ENCODE measurements at places on chromosomes 16 and 17.

DNA sequence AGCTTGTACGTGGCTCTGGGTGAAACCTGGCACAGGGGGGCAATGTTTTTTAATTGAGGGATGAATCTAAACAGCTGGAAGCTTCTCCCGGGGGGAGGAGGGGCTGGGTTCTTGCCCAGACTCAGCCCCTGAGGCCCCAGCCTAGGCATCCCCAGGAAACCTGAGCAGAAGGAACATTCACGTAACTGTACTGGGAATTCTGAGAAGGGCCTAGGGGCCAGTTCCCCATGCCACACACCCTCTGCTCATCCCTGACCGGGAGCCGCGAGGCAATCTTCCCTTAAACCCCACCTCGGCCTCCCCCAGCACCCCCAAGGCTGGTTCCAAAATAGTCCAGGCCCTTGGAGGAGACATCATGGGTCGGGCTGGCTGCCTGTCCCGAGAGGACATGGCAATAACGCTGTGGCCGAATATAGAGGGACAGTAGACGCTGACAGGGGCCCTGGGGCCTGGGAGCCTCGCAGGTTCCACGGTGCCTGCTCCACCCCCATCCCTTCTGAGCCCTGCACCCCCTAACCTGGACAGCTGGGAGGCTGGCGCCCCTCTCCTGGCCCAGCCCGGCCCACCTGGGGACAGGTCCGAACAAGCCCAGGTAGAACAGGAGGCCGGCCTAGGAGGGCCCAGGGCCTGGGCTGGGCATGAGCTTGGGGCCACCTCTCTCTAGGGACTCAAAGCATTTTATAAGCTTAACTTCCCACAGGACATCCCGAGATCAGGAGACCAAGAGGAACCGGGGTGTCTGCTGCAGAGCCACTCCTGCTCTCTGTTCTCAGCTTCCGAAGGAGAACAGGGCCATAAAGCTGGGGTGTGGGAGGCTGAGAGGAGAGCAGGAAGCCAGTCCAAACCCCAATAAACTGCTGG lies 83.2 kb upstream of the TOB1 start:
- no peak for DNase-seq

GRCh38 chr17:70206361-70207010 lies 37.2 kb downstream of the KCNJ2 start:
- DNase-seq = no peak

GRCh38 chr16:3038896-3039295 lies 2.2 kb upstream of the BICDL2 start:
- no peak for DNase-seq

DNA sequence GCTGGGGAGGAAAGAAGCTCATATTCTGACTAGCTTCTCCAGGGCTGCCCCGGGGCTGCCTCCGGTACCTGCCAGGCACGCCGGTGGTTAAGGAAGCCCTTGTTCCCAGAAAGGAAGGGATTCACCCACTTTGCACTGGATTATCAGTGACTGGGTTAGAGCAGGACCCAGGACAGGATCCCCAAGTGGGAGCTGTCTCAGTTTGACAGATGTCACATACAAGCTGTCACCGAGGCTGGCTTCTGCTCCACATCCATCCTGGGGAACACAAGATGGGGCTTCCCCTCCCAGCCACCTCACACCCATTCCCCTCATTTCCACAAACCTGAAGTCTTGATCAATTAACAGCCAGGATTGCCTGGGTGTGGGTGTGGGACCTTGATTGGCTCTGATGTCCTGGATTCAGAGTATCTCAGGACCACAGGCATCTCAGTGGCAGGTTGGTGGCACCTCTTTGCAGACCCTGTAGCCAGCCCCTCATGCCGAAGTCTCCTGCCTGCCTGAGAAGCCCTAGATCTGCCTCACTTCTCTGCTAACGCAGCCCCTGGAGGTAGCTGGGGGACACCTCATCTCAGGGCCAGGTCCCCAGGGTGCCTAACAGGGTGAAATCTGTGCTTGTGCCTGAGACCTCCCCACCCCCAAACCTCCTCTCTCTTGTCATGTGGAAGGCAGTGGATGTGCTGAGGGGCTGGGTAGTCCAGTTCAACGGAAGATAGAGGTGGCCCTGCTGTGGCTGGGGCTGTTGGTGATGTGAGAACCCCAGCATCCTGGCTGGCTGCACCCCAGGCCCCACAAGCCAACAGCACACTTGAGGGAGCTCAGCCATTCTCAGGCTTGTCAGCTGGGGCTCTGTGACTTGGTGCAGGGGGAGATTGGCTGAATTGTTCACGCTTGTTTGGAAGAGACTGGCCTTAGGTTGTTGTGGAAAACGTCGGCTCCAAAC lies 1.4 kb downstream of the CACNG5 start:
- no peak for DNase-seq

GRCh38 chr17:77914385-77915254 lies 43.9 kb upstream of the TNRC6C start:
- DNase-seq = no peak

GRCh38 chr17:652314-652713 lies 62.3 kb downstream of the VPS53 start:
- peak; percentile 73 for DNase-seq

DNA sequence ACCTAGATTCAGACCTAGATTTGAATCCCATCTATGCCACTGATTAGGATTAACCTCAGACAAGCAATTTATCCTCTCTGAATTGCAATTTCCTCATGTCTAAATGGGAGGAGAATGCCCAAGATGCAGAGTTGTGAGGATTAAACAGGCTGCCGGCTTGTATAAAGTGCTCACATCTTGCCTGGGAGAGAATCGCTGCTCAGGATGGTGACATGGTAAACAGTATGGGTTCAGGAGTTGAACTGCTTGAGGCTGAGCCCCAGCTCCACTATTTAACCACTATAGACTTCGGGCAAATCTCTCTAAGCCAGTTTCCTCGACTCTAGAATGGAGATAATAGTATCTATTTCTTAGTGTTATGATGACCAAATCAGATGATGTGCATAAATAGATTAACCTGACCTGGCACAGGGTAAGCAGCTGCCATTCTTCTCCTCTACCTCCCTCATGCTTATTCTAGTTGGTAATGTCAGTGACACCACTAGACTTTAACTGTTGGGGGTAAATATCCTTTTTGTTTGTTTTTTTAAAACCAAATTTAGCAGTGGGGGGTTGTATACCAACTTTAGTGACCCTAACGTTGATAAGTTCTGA lies 732 bp upstream of the RPL27 start:
- DNase-seq = no peak

DNA sequence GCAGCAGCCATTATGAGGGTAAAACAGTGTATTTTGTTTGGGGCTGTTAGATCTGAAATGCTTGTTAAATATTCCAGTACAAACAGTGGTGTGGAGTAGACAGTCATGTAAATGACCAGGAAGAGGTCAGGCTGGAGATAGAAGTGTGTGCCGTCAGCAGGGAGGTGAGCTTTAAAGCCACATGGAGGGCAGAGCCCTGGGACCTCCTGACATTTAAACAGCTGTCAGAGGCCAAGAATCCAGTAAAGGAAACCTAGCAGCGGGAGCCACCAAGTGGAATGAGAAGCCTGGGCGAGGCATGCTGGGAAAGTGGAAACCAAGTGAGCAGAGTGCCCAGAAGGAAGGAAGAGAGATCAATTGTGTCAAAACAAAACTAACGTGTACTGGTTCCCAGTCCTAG lies 26.8 kb downstream of the C17orf67 start:
- DNase-seq = no peak

- DNase-seq = no peak
Measured at GRCh38 chr16:48565752-48566151, 44.2 kb downstream of the N4BP1 start.

- no peak for DNase-seq
Measured at GRCh38 chr16:9099131-9099625, 7.7 kb downstream of the HAPSTR1 start.

DNA sequence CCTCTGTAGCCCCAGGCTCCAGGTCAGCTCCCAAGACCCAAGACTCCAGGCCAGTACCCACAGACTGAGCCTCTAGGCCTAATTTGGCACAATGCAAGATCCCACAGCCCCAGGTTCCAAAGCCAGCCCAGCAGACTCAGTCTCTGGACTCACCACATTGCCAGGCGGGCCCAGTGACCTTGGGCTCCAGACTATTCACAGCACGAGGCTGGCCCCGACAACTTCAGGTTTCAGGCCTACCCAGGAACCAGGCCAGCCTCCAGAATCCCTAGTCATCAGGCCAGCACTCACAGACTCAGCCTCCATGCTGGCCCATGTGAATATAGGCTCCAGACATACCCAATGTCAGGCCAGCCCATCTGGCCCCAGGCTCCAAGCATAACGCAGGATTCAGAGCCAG lies 103.8 kb downstream of the CEP112 start:
- no peak for DNase-seq

DNA sequence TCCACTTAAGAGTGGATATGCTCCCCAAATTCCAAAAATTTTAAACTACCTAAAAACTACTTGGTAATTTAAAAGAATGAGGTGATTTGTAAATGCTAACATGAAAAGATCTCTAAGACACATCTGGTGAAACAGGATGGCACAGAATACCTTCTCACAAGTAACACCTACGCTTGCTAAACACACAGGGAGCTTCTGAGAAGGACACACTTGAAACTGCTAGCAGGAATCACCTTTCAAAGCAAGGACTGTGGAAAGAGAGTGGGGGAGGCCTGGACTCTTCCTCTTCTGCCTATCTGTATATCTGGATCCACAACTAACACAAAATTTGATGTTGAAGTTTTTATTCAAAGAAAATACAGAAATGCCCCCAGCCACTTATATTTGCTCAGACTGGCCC lies 52.4 kb downstream of the CYTH1 start:
- DNase-seq = no peak

DNA sequence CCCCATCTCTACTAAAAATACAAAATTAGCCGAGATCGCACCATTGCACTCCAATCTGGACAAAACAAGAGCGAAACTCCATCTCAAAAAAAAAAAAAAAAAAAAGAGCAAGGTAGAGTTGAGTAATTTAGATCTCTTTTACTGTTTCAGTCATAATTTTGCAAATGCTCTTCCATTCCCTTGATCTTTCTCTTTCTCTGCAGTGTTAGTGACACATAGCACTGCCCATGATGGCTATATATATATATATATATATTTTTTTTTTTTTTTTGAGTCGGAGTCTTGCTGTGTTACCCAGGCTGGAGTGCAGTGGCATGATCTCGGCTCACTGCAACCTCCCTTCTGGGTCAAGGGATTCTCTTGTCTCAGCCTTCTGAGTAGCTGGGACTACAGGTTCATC lies 12.2 kb upstream of the PHOSPHO1 start:
- DNase-seq = no peak

DNA sequence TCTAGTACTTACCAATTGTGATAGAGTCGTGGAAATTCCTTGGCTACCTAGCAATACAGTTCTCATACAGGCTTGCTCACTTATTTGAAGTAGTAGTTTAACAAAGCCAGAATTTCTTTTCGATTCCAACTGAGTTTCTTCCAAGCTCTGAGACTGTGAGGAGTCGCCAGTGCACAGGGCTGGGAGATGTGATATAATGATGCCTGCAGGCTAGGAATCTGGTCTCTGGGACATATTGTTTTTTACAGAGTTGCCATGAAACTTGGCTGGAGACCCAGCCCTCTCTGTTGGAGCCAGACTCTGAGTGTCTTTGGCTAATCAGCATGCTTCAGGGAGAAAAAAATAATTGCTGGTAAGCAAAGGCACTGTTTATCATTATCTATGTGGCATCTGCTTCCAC lies 698.8 kb upstream of the GOT2 start:
- DNase-seq = no peak

GRCh38 chr17:71432378-71433315 lies 688.2 kb upstream of the SOX9 start:
- DNase-seq = no peak

DNA sequence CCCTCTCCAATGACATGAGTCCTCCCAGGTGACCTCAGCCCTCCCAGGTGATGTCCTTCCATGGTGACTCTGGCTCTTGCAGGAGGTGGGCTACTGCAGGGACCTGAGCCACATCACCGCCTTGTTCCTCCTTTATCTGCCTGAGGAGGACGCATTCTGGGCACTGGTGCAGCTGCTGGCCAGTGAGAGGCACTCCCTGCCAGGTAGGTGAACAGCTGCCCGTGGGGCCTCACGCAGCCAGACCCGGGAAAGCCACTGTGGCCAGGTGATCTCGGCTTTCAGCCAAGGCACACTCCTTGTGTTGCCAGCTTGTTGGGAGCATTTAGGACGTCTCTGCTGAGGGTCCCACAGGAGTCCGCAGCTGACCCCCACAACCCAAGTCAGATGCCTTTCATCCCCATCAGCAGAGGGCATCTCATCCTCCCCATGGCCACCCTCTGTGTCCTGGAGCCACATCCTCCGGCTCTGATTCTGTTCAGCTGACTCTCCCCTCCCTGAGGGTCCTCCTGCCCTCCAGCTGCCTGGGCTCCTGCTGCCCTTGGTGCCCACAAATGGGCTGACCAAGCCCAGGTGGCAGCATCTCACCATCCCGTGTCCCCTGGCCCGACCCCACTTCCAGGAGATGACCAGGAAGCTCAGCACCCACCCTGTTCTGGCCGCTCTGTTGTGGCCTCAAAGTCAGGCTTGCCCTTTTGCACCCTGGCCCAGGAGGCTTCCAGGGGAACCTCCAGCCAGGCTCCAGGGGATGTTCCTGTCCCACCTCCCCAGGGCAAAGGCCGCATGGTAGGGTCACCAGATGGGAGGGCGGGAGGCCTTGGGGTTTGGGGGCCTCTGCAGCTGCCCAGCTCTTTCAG lies 20.1 kb downstream of the USP6 start:
- no peak for DNase-seq

DNA sequence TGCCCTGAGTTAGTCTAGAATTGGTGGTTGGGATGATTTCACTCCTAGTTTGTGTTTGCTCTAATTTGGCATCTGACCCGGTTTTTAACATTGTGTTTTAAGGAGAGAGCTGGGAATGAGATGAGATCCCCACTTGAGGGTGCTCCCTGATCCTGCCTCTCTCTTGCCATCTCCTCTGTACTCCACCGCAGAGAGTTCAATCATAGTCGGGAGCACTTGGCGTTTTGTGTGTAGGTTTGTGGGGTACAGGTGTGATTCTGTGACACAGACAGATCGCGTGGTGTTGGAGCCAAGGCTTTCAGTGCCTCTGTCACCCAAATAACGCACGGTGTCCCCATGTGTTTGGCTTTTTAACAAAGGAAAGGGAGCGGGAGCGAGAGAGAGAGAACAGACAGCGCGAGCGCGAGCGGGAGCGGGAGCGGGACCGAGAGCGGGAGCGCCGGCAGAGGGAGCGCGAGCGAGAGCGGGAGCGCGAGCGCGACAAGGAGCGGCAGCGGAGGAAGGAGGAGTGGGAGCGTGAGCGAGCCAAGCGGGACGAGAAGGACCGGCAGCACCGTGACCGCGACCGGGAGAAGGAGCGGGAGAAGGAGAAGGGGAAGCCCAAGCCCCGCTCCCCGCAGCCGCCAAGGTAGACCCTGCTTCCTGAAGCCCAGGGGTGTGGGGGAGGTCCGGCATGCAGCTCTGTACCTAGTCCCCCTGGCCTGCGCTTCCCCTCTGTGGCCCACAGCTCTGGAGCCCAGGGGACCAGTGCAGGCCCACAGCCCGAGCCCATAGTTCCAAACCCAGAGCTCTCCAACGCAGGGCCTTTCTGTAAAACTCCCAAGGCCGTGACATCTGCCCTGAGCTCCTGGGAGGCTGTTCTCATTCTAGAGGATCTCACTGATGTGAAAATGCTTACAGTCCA lies 27.2 kb upstream of the IL17C start:
- DNase-seq = no peak

DNA sequence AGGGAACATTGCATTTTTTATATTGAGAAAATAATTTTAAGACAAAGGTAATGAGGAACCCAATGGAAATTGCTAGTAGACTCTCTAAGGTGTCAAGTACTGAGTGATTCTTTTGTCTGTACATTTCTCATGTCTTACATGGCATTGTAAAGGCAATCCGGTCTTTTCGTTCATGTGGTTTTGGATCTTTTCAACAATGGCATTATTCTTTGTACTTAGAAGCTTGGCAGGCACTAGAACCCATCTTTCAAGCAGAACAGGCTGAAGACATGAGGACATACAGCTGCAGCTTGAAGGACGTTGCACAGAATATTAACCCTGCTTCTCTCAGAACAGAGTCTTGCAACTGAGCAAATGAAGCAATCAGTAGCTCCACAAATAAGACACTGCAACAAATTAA lies 231.5 kb upstream of the ZFHX3 start:
- no peak for DNase-seq
